ENCODE measurements at places on chromosomes 2 and 18.
A peak's percentile ranks its signal among the peaks of the same experiment; 100 is the strongest.

GRCh38 chr2:173658946-173659371, 304.3 kb downstream of the CDCA7 start:
- peak; percentile 81 for DNase-seq

DNA sequence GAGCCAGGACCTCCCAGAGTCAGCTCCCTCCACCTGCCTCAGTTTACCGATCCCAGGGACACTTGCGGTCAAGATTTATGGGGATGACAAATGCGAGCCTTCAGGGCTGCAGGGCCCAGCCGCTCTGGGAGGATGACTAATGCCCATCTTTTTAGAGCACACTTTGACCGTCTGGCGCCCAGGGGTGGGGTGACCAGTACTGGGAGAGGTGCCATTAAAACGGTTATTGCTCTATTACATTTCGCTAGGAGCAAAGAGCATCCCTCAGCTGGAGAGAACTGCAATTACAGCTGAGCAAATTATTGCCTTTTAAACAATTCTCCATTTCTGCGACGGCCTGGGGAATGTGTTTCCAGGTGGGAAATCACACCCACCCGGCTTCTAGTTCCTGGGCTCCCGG, 42.6 kb upstream of the HPCAL1 start:
- DNase-seq = no peak

DNA sequence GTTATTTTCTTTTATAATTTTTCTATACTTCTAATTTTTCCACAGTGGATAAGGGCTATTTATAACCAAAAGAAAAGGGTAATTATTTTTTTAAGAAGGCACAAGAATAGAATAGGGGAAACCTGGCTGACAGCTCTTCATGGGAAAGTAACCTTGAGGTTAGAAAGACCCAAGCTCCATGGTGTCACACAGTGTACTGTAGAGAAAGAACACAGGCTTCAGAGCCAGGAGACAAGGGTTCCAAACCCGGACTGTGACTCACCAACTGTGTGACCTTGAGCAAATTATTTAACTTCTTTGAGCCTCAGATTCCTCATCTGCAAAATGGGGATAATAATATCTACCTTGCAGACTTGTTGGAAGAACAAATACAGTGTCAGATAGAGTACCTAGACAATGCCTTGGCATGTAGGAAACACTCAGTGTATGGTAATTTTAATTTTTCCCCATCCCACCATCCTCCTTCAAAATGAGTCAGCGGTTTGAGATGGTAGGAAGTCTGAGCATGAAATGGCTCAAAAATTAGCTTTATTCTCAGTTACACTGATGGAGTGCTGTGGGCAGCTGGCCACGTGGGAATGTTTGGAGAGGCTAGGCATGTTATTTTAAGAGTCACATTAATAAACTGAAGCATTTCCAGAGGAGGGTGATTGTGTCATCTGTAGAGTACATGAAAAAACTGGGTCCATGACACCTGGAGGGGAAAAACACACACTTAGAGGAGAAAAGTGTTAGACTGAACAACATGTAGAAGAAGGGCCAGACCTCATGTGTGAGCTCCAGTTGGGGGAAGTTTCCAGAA, 36.7 kb downstream of the TMEM37 start:
- DNase-seq = peak; percentile 8

GRCh38 chr2:100786297-100786658, 33.7 kb upstream of the NPAS2 start:
- DNase-seq = peak; percentile 81

GRCh38 chr2:20997953-20998722, 45.7 kb downstream of the APOB start:
- DNase-seq = no peak

DNA sequence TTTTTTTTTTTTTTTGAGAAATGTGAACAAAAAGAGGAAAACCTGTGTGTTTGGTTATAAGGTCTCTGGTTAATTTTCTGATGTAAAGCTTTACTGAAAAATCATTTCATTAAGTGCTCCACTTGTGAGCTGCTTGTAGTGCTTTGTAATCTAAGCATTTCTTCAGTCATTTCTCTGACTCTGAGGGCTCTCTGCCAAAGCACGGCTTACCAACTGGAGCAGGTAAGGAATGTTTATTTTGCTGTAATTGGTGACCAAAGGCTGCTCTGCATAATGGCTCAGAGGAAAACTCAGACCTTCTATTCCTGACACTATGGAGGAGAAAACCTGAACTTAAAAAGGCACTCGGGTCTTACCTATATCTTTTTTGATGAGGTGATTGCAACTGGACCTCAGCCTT, 848.8 kb downstream of the MBD2 start:
- no peak for DNase-seq

- no peak for DNase-seq
These were observed 2.9 kb upstream of the CASP10 start for GRCh38 chr2:201180010-201180409.

DNA sequence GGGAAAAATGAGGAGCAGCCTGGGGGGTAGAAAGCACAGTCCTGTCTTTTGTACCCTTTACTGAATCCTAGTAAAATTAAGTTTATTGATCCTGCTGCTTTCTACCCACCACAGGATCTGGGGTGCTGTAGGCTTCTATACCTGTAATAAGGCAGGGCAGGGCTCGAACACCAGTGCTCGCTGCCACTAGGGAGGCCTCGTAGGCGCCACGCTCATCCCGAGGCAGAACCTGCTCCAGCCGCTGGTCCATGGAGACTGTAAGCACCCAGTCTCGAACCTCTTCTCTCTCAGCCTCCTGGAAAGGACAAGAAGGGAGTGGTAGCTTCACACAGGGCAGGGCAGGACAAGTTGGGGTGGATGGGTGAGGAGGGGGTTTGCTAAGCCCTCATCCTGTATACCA, 3.0 kb downstream of the KRTCAP3 start:
- DNase-seq = no peak

DNA sequence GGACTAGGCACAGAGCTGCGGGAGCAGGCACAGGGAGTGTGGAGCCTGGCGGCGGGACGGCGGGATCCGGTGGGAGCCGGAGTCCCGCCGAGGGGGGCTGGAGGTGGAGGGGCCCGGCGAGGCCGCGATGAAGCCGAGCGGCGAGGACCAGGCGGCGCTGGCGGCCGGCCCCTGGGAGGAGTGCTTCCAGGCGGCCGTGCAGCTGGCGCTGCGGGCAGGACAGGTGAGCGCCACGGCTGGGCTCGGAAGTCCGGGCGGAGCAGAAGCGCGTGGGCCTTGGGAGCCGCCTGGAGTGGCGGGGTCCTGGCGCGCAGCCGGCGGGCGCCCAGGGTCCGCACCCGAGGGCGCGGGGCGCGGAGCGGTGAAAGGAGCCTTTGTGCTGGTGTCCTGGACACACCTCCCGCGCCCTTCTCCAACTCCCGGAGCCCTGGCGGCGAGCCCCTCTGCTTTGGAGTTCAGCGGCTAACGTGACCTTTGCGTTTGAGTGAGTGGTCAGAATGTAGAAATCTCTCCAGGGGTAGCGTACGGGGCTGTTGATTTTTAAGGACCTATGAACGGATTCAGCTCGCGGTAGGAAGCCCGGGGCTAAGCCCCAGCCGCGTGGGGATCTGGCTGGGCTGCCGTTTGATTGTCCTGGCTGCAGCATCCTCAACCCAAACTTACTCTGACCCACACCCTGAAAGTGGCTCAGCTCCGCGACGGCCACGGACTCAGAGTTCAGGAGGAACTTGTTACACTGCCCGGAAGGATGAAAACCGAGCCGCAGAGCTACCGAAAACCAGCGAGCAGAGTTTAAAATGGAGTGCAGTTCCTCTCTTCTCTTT, 448 bp downstream of the IMPA2 start:
- DNase-seq = no peak

DNA sequence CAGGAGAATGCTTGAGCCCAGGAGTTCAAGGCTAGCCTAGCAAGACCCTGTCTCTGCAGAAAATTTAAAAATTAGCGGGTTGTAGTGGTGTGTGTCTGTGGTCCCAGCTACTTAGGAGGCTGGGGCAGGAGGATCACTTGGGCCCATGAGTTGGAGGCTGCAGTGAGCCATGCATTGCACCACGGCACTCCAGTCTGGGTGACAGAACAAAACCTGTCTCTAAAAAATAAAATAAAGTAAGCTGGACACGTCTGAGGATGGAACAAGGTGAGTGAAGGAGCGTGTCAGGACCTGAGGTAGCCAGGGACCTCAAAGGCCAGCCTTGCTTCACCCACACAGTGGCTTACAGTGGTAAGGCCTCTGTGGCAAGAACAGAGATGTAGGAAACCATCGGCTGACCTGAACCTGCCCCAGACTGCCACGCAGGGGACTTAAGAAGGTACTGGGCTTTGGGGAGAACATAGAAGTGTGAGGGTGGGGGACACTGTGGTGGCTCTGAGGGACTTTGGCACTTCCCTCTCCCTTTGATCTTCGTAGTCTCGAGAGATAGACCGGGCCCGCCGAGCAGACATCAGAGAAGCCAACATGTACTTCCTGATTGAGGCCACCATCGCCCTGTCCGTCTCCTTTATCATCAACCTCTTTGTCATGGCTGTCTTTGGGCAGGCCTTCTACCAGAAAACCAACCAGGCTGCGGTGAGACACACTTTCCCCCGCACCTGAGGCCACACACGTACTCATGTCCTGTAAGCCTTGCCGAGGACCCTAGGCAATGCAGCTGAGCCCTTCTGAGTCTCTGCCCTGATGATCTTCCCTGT, 7.5 kb downstream of the SLC11A1 start:
- no peak for DNase-seq

DNA sequence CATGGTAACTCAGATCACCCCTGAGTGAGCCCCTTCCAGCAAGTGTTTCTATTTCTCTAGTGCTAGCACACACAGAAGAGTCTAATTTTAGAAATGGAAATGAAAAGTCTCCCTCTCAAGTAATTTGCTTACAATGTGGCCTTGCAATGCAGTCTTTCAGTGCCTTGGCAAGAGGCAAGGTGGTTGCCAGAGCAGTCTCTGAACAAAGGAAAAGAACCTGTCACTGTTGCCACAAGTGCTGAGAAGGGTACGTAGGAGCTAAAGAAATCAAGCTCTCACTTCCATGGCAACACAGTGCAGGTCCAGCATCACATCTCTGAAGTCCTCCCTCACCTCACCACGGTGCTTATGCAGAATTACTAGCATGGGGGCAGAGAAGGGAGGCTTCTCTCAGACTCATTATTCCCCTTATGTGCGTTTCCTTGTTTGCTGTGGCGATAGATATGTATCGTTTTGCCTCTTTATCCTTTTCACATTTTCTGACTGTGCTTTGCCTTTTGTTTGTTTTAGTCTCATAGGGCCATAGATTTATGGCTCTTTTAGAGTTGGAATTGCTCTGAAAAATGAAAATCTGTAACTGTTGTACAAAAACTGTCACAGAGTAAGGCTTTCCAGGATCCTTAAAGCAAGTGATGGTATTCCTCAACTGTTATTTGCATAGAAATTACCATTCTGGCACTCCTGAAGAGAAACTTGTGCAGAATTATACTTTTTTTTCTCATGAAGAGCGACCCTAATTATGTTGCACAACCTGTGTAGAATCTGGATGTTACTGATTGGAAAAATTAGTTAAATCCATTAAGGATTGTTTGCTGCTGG, 164.8 kb downstream of the CCDC85A start:
- no peak for DNase-seq

DNA sequence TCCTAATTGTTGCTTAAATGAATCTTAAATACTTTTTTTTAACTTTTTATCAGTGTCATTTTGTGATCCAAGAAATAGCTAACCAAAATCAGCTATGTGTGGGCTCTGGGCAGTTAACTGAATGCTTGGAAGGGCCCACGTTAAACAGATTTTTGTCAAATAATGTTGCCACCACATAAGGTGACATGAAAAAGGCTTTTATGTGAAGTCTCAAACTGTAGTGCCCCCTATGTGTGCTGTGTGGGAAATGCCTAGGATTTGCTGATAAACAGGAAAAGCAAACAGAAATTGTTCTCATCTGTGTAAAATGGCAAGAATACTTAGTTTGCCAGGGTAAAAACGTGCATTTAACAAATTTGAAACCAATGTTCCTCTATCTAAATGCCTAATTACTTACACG, 242.2 kb downstream of the ZNF516 start:
- no peak for DNase-seq

- no peak for DNase-seq
These were observed 23.2 kb downstream of the KCNF1 start for GRCh38 chr2:10934979-10935350.

DNA sequence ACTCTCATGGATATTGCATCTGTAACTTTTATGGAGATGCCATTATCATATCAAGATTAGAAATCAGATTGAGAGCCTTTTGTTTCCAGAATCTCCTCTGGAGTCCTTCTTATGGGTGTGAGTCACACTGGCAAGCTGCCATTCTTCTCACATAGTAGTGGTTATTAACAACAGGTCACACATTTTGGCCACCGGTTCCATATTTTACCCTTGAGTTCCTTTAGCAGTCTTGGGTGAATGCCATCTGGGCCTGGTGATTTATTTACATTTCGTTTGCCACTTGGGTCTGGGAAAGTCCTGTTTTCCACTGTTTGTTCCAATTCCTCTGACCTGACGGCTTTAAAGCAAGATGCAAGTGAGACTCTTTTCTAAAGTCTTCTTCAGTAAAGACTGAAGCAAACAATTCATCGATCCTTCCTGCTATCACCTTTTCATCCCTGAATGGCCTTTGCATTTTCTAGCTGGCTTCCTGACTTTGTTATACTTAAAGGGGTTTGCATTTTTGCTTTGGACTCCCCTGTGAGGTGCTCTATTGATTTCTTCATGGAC, 80.5 kb upstream of the CAVIN2 start:
- peak; percentile 83 for DNase-seq

DNA sequence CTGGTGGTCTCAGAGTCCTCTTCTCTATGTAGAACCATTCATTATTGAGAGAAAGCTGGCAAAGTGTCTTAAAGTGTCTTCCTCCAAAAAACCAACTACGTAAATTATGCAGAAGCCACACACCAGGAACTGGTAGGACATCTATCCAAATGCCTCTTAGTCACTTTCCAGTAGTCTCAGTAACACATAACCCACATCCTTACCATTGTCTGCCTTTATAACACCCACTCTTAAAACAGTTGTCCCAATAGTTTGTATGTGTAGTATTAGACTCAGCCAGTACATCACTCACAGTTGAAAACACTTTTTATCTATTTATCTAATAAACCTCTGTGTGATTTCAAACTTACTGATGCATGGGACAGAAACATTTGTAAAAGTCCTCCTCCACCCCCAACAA, 143.6 kb upstream of the HNRNPA3 start:
- DNase-seq = no peak

- DNase-seq = no peak
These were observed 288.5 kb upstream of the SLC8A1 start for GRCh38 chr2:40740419-40740818.

GRCh38 chr2:215870088-215870490, 143.3 kb downstream of the MREG start:
- peak; percentile 88 for DNase-seq

GRCh38 chr2:96702098-96702785, 37.6 kb downstream of the LMAN2L start:
- no peak for DNase-seq

DNA sequence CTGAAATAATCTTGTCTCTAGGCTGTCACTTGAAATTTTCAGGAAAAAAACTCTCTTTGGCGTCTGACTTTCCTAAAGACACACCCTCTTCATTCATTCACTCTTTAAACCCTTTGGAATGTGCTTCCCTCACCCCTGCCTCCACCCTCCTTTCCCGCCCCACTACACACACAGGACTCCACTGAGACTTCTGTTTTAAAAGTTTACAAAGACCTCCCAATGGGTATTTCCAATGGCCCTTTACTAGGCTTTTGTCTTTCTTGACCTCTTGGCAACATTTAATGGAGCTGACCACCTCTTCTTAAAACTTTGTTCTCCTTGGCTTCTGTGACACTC, 96.1 kb downstream of the RBMS1 start:
- DNase-seq = peak; percentile 64

Data from fibroblast of skin of right quadriceps (primary cell).